ENCODE measurements at places on chromosomes 4 and X. TPM values are rescaled to one million over a fixed set of nuclear protein-coding genes. Genes with fewer than 3 reads are reported as not detected.

Gene ADGRG4
- total RNA-seq, result under 0.01 TPM

Gene ADH4
- total RNA-seq, result not detected

Gene MTMR8
- total RNA-seq, result 1.2 TPM

Gene AFP
- total RNA-seq, result 0.15 TPM

Gene ATP2B3
- not detected for total RNA-seq

Gene NR0B1
- 4.1 TPM for total RNA-seq

Gene MAGEC1
- total RNA-seq, result not detected

Gene GAGE13
- not detected for total RNA-seq

Gene TMEM47
- 77.8 TPM for total RNA-seq

Gene MND1
- total RNA-seq, result 2.2 TPM

Gene OPRPN
- not detected for total RNA-seq

Gene STPG2
- total RNA-seq, result under 0.01 TPM

Gene RNF212
- total RNA-seq, result 4.6 TPM

Gene UGT2B17
- not detected for total RNA-seq

Gene DMP1
- total RNA-seq, result not detected

Gene NRK
- total RNA-seq, result 0.17 TPM

Gene FABP2
- not detected for total RNA-seq

Gene PAGE1
- total RNA-seq, result not detected

Gene TLR7
- not detected for total RNA-seq

Gene CXCL1
- 16.4 TPM for total RNA-seq

Gene NEIL3
- 4.0 TPM for total RNA-seq

Gene BMX
- not detected for total RNA-seq
